Stimulated activated CD4-positive, alpha-beta T cell treated with anti-CD3 and anti-CD28 coated beads, Interleukin-15, amount 100 ng/mL, for 1 hour (primary cell): ENCODE measurements at places on chromosomes 13 and 19.

DNA sequence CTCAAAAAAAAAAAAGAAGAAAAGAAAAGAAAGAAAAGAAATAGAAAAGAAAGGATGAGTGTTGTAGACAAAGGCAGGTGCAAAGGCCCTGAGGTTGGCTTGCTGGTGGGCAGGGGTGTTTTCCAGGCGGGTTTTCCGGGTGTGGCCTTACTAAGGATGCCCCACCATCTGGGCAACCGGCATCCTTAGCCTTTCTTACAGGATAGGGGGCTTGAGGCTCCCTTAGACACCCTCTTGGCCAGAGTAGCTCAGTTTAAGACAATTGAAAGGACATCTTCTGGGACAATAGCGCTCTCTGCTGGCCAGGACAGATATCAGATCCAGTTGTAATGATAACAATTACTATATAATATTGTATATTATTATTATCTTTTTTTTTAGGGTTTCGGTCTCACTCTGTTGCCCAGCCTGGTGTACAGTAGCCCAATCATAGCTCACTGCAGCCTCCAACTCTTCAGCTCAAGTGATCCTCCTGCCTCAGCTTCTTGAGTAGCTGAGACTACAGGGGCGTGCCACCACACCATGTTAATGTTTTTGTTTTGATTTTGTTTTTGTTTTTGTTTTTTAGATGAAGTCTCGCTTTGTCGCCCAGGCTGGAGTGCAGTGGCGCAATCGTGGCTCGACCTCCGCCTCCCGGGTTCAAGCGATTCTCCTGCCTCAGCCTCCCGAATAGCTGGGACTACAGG is 1.4 kb upstream of the QTRT1 start:
- DNase-seq = peak; percentile 42

DNA sequence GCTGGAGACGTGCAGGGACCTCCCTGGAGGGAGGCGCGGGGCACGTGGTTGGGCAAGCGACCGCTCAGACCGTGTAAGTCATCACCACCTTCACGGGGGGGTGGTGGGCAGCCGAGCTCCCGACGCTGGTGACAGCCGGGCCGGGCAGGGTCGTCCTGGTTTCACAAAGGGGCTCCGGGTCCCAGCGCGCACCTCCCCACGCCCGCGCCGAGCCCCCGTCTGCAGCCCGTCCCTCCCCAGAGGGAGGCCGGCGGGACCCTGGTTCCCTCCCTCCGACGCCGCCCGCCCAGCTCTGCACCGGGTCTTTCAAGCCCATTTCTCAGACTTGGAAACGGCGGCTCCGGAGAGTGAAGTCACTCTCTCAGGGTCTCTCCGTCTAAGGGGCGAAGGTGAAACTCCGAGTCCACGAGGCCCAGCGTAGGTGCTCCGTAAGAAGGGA is 729 bp upstream of the ARID3A start:
- no peak for DNase-seq

GRCh38 chr19:33040994-33041827 is 23.5 kb downstream of the RHPN2 start:
- no peak for DNase-seq

- no peak for DNase-seq
Measured at GRCh38 chr19:50924586-50924985, 13.4 kb upstream of the KLK4 start.

GRCh38 chr19:16504271-16504670 is 8.1 kb downstream of the C19orf44 start:
- DNase-seq = no peak

GRCh38 chr19:47539747-47540311 is 25.0 kb upstream of the NAPA start:
- DNase-seq = no peak

DNA sequence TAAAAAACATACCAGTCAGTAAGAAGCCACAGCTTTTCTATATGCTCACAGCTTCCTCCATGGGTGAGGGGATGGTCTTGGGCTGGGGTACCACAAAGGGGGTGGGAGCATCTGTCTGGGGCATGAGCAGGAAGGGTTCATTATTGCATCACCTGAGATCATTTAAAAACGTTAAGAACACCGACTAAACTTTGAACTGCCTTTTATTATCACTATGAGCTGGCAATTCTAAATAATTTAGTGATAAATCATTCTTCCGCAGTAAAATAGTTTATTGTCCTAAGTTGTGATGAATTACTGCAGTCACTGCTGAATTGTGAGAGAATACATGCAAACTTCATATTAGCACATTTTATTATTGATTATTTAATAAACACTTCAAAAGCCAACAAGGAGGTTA is 71.6 kb downstream of the KL start:
- no peak for DNase-seq

- DNase-seq = no peak
Measured at GRCh38 chr13:87894059-87894458, 222.9 kb downstream of the SLITRK5 start.

DNA sequence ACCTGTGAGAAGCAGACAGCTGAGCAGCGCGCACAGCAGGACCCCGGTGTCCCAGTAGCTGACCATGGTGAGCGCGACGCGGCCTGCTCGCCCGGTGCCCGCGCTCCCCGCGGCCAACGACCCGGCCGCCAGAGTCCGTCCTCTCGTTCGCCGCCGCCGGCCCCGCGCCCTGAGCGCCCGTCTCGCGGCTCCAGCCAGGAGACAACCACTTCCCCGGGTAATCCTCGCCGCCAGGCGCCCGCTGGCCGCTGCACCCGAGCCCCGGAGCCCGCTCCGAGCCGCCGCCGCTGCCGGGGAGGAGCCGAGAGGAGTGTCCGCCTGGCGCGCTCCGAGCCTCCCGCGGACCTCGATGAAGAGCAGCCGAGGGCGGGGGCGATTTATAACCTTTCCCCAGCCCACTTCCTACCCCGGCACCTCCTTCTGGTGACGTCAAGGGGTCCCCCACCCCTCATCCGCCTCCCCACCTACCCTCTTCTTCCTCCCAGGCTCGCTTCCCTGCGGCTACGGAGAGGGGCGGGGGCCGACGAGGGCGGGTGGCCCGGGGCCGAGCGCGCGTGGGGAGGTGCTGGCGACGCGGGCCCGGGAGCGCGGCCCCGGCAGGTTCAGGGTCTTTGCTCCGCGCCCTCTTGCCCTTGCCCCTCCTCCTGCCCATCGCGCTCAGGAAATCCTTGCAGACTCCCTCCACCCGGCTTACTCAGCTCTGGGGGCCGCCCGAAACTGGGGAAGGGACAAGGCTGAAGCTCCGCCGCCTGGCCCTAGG is at the start of gene FLT1:
Gene FLT1 (minus strand): TSS at position 351 of the 760 bp plus-strand sequence. CDS start 285 bp downstream, at position 66.
- peak; percentile 19 for DNase-seq

GRCh38 chr13:43688227-43688907 is 98.4 kb downstream of the ENOX1 start:
- no peak for DNase-seq

GRCh38 chr19:376111-376470 is 31.5 kb upstream of the MIER2 start:
- no peak for DNase-seq

GRCh38 chr19:13684021-13684420 is 80.3 kb upstream of the MRI1 start:
- no peak for DNase-seq

DNA sequence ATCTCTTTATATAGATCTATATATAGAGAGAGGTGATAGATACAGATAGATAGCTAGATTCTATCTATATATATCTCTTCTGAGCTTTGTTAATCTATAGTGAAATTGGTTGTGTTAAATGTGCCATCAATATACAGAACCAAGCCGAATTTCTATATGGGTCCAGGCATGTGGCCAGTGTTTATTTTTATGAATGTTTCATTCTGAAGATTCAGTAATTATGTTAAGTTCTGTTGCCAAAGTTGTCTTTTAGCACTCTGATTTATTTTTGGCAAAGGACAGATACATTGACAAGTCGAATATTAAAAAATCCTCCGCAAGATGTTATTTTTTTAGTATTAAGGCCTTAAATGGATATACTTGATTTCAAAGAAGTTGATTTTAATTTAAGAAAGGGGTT is 190.4 kb upstream of the HTR2A start:
- DNase-seq = no peak

DNA sequence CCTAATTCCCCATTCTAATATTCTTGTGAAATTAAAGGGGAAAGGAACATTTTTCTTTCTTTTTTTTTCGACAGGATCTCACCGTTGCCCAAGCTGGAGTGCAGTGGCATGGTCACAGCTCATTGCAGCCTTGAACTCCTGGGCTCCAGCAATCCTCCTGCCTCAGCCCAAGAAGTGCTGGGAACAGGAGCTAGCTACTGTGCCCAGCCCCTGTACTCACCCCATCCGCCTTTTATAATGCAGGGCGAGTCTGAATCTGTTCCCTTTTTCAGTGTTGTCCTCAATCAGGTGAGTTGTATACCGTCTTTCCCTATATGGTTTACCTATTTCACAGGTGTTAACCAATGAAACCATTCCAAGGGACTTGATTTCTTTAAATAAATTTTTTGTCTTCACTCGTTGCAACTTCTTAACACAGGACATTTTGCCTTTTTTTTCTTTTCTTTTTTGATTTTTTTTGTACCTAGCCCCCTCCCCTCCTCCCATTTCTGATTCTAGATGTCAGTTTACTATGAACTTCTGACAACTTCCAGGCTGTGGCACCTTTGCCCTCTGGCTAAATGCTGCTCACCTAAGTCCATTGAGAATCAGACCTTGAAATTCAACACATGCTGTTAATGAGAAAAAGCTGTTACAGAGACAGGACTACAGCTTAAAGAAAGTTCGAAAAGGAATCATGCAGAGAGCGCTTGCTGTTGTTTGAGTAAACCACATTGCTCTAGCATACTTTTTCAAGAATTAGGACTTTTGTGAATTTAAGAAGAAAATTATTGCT is 562.1 kb upstream of the KLF12 start:
- DNase-seq = no peak

DNA sequence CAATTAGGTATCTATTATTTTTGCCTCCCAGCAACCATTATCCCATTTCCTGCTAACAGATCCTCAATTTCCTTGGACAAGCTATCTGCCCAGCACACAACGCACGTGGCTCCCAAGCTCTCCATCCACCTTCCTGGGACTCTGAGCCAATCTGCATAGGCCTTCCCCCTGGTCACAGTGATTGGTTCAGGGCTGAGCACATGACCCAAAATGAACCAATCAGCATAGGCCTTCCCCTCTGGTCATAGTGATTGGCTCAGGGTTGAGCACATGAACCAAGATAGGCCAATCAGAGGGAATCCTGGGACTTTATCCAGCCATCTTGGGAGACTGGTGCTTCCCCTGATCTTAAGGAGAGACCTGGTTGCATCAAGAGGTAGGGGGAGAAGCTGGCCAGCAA is 5.8 kb downstream of the CPAMD8 start:
- DNase-seq = no peak

GRCh38 chr13:109778102-109778542 is 8.3 kb downstream of the IRS2 start:
- no peak for DNase-seq

- no peak for DNase-seq
Measured at GRCh38 chr19:18068395-18068794, 18.3 kb downstream of the IL12RB1 start.

DNA sequence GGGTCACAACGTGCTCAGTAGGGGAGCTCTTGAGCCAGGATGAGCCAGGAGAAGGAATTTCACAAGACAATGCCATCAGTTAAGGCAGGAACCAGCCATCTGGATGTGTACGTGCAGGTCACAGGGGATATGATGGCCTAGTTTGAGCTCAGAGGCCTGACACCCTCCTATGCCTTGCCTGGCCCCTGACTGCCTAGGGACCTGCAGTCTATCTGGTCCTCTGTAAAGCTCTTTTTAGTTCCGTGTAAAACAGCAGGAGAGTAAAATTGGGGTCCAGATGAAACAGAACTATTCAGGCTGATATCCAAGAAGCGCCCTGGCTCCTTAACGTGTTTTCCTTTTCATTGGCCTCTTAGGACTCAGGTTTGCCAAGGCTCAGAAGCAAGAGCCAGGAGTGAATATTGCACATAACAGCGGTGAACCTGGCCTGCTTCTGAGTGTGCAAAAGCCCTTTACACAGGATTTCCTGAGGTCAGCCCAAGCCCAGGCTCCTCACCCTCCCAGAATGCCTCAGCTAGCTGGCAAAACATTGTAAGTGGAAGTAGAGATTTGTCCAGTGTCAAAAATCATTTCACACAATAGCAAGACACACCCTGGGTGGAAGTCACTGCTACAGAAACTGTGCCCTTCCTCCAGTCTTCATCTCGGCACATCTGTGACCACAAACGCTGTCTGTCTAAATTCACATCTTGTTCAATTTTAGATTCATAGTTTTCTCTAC is 777.2 kb downstream of the UQCRFS1 start:
- no peak for DNase-seq

DNA sequence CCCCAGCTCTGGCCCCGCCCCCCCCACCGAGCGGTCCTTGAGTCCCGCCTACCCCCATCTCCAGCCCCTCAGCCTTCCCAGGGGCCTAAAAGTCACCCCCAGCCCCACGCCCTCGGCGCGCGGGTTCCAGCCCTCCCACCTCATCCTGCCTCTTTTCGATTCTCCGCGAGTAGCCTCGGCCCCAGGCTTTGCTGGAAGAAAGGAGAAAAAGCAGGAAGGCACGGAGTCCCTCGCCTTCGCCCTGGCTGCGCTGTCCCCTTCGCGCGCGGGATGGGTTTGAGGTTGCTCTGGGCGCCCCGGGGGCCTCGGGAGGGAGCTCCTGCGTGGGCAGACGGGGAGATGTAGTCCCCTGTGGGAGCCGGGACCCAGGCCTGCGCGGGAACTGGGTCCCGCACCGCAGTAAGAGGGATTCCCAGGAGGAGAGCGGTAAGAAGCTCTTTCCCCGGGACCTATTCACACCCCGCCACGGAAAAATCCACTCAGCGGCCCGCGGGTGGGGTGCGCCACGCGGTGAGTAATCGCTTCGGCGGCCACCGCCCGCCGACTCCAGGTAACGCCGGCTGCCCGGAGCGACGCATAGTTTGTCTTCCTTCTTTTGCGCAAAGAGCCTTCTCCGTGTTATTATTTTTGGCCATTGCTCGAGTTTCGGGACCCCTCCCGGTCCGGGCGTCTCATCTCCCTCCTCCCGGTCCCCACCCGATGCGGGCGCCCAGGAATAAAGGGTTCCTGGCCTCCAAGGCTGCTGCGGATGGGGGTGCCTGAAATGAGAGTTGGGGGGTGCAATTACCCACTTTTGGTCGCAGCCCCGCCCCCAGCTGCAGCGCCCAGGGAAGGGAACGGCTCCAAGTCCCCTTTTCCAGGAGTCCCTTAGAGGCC is 865 bp upstream of the CRLF1 start:
- DNase-seq = no peak

- no peak for DNase-seq
Measured at GRCh38 chr19:54448040-54448773, 792 bp upstream of the LENG8 start.
